ENCODE measurements at places on chromosomes 1 and 21.

- DNase-seq, result no peak
Observed at GRCh38 chr1:177913762-177914540, 55.9 kb downstream of the SEC16B start.

GRCh38 chr1:110872745-110873720, at the start of gene CD53:
Gene CD53, plus strand, starts transcription at chr1:110873148. Its CDS starts 18,261 bp downstream, at chr1:110891409.
- DNase-seq, result no peak

DNA sequence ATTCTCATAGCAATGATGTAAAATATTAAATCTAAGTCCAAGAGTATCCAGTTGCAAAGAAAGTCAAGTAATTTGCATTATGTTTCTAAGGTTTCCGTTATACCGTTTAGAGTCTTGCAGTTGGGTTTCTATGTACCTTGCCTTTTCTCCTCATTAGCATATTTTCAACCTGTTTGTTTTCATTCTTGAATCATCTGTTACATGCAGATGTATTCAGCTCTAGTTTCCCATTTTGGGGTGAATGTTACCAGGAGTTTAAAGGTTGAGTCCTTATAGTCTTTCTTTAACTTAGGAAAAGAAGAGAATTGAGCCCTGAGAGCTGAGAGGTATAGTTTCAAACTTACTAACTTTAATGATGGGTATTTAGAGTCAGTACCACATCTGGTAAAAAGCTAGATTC, 139.9 kb downstream of the NFIA start:
- DNase-seq, result no peak

DNA sequence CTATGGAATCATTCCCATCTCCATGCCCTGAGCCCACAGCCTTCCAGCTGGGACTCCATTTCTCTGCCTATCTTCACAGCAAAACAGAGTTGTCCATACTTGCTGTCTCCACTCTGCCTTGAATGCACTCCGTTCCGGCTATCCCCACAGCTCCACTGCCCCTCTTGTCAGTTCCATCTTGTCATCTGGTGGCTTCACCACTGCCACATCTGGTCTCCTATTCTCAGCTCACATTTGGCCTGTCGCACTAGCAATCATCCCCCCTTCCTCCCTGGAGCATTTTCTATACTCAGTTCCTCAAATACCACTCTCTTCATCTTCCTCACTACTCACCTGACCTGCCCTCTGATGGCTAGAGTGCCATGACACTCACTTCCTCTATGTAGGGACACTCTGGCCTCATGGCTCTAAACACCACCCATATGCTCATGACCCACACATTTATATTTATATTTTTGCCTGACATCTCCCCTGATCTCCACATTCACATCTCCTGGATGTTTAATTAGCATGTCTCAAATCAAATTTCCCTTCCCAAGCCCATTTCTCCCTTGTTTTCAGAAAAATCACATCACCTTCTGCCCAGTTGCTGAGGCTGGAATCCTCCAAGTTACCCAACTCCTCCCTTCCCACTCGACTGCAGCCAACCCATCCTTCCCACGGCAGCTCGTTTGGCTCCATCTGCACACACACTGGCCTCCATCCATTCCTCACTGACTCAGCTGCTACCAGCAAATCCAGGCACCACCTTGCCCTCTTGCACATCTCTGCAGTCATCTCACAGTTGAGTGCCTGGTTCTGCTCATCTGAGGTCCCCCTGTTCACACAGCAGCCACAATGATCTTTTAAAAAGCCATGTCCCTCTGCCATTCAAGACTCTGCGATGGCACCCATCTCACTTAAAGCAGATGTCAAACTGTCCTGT, 6.1 kb downstream of the ZNF692 start:
- no peak for DNase-seq

DNA sequence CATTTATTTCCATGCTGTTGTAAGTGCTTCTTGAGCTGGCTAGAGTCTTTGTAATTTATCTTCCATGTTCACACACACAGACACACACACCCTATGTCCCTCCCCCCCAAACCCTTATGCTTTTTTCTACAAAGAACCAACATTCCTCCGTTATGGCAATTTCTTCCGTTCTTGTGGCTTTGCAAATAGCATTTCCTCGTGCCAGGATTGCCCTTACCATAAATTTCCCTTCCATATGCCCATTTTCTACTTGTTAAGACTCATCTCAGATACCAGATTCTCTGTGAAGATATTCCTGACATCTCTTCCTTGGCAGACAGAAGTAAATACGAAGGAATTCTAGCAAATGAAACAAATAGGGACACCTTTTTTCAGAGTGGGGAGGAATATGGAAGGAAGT, 26.0 kb downstream of the RALGPS2 start:
- DNase-seq, result no peak

DNA sequence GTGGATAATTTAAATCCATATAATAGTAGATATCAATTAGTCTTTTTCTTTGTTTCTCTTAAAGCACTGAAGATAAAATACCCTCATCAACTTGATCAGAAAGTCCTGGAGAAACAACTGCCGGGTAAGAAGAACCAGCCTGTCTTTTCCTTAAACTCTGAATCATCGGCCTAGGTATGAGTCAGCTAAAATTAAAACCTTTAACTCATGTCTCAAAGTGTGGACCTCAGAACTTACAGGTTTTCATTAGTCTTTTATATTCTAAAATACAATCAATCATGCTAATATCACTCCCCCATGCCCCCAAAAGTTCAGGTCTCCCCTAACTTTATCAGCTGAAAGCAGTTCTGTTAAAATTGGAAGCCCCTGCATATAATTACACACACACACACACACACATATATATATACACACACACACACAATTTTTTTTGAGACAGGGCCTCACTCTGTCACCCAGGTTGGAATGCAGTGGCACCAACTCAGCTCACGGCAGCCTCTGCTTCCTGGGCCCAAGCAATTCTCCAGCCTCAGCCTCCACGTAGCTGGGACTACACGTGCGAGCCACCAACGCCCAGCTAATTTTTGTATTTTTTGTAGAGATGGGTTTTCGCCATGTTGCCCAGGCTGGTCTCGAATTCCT, 61.3 kb downstream of the B3GALNT2 start:
- no peak for DNase-seq

DNA sequence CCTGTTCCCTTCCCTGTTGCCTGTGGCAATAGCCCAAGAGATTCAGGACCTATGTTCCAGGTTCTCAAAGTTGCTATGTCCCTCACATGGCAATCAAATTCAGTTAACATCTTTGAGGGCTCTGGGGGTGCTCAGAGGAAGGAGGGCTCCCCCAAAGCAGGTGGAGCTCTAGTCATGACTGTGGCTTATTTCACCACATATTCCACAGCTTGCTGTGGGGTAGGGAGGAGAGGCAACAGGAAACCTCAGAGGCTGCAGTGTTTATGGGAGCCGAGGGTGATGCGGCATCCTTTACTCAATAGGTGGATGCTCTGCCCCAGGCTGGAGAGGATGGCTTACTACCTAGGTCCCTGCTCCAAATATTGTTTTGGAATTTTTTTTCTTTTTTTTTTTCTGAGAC, 1.2 kb upstream of the MKNK1 start:
- no peak for DNase-seq

- DNase-seq, result peak; percentile 5
Observed at GRCh38 chr1:161737625-161738024, 12.0 kb upstream of the DUSP12 start.

- peak; percentile 44 for DNase-seq
Observed at GRCh38 chr1:162690672-162691434, 58.6 kb downstream of the DDR2 start.

- no peak for DNase-seq
Observed at GRCh38 chr1:226981386-226981817, 41.3 kb downstream of the COQ8A start.

DNA sequence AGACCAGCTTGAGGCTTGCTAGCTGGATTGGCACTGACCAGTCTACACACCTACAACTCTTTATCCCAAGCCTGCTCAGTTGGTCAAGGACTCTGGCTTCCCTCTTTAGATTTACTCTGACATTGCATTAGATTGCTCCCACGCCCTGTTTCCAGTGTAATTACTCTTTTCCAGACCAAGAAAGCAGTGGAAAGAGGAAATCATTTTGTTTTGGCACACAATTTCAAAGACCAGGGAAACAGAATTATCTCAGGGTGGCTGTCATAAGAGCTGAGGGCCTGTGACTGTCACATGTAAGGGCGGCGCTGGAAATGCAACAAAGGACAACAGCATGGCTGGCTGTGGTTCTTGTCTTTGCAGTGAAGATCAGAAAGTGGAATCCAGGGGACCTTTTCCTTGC, 302.7 kb downstream of the HHAT start:
- no peak for DNase-seq

GRCh38 chr1:222168621-222169020, 379.3 kb downstream of the HHIPL2 start:
- DNase-seq, result no peak

GRCh38 chr1:212542761-212543187, 65.8 kb upstream of the ATF3 start:
- no peak for DNase-seq

GRCh38 chr21:35779690-35780570, 280.4 kb downstream of the SETD4 start:
- DNase-seq, result no peak

GRCh38 chr1:54667797-54668196, 26.2 kb downstream of the MROH7 start:
- no peak for DNase-seq

- DNase-seq, result no peak
Observed at GRCh38 chr1:231931846-231932454, 305.4 kb downstream of the DISC1 start.

- DNase-seq, result no peak
Observed at GRCh38 chr1:51605961-51606723, 10.8 kb upstream of the OSBPL9 start.

DNA sequence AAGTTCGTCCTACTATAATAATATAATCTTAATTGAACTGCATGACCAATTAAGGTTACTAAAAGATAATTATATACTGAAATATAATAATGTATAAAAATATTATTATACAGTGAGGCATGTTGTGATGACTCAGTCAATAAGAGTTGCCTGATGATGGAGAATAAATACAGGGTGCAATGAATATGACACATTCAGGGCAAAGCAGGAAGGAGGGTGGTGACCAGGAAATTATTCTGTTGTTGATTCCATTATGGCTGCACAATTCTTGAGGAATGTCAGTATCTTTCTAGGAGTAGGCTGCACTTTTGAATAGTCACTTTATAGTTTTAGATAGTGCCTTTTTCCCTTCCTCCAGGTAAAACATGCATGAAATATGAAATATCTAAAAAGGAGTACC, 46.4 kb upstream of the RGS21 start:
- no peak for DNase-seq

DNA sequence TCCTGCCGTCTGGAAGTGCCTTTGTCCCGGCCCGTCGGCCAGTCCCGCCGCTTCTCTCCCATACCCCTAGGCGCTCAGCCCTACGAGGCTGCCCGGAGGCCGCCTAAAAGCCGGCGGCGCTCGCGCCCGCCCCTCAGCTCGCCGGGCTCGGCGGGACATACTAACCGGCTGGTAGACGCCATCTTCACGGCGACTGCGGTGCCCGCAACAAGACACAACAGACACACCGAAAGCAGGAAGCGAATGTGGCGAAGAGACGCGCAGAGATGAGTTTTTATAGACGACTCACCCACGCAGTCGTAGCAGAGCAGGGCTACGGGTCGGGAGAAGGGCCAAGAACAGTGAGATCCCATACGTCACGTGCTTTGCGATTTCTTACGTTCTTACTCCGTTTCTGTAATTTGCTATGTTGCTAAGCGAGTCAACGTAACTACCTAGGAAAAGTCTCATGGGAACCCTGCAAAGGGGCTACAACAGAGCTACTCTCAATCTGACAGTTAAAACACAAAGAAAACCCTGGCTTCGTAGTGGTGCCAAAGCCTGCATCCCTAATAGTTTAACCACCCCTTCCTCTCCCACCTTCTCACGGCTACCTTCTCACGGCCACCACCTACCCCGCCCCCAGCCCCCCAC, at the start of gene GTF2B:
GTF2B (minus strand) TSS at position 250 of the 633 bp plus-strand sequence; CDS start at position 182, 68 bp downstream.
- peak; percentile 92 for DNase-seq

Data from DMS79 treated with DMSO at 0.1 percent for 48 hours (cell line).